NCI-H446 treated with DMSO at 0.1 percent for 48 hours (cell line): ENCODE measurements at places on chromosomes 13 and 19.

DNA sequence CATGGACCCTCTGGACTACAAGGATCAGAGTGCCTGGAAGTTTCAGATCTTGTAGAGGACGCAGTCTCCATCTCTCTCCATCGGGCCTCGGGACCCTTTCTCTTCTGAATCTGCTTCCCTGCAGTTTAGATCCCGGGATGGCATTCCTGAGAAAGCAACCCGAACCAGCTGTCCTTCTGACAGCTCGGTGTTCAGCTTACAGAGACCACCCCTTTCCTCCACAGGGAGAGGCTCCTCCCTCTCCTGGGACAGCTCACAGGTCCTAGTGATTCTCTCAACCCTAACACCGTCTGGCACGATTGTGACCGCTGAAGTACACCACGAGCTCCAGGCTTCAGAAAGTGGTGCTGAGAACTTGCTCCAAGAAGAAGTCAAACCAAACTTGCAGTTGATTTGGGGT is 18.2 kb downstream of the CRX start:
- no peak for DNase-seq

DNA sequence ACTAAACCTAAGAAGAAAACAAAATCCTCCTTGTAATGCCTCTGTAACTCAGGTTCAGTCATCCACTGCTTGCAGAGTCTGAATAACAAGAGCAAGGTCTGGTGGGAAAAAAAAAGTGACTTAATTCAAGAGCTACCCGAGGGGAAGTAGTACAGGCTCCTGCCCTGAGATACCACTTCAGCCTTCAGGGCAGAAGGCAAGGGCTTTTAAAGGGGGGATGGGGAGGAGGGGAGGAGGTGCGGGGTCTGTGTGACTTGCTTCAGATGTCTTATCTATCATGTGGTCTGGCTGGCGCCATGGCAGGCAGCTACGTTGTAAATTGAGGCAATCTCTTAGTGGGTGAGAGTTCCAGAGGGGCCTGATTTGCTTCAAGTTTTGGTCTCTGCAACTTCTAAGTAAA is 66.7 kb downstream of the LRRC63 start:
- DNase-seq: no peak

GRCh38 chr19:37997911-37998344 is 90.9 kb downstream of the SIPA1L3 start:
- no peak for DNase-seq

DNA sequence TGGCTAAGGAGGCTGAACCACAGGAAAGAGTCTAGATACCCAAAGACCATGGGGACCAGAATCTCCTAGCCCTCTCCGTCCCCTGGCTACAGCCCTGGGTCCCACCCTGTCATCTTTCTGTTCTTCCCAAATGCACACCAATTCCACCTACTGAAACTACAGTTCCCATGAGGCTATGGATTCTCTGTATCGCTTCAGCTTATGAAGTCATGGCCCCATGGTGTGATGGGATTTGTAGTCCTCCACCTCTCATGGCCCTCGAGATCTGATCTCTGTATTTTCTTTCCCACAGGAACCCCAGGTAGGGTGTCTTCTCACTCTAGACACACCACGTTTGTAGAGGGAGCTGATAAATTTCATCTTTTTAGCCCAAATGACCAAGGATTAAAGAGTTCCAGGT is 11.8 kb downstream of the PTPRH start:
- DNase-seq: no peak

DNA sequence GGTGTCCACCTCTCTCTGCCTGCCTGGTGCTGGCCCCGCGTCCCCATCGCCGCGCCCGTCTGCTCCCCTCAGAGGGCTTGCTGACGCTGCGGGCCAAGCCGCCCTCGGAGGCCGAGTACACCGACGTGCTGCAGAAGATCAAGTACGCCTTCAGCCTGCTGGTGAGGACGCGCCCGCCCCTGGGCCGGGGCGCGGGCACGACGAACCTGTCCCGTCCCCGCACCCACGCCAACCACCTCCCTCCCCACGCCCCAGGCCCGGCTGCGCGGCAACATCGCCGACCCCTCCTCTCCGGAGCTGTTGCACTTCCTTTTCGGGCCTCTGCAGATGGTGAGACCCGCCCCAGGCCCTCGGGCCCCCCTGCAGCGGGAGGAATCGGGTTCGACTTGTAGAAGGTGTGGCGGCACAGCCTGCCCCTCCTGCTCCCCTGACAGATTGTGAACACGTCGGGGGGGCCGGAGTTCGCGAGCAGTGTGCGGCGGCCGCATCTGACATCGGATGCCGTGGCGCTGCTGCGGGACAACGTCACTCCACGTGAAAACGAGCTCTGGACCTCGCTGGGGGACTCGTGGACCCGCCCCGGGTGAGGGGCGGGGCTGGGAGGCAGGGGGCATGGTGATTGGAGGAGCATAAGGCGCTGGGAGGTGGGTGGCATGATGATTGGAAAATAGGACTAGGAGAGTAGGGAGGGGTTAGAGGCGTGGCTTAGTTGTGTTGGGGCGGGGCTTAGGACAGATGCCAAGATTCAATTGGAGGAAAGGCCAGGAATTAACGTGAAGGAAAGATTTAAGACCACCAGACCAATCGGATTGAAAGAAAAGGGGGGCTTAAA is 6.6 kb downstream of the EPS8L1 start:
- DNase-seq: no peak

DNA sequence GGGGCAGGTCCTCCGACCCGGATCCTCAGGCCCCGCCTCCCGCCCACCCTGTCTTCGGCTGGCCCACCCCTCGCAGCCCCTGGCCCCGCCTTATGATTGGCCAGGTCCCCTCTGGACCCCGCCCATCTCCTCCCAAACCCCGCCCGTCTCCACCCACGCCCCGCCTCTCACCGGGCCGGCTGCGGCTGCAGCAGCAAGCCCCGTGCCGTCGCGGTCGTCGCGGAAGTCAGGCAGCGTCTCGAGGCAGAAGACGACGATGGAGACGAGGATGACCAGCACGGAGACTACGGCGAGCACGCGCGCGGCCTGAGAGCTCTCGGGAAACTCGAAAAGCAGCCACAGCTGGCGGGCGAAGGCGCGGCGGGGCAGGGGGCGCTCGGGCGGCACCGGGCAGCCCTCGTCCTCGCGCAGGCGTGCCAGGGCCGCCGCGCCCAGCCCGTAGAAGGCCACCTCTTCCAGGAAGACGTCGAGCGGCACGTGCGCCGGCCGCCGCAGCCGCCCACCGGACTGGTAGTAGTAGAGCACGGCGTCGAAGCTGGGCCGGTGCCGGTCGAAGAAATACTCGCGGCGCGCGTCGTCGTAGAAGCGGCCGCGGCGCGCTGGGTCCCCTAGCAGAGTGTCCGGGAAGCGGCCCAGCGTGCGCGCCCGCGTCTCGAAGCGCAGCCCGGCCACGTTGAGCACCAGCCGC is 495 bp downstream of the KCNA7 start:
- DNase-seq: no peak

DNA sequence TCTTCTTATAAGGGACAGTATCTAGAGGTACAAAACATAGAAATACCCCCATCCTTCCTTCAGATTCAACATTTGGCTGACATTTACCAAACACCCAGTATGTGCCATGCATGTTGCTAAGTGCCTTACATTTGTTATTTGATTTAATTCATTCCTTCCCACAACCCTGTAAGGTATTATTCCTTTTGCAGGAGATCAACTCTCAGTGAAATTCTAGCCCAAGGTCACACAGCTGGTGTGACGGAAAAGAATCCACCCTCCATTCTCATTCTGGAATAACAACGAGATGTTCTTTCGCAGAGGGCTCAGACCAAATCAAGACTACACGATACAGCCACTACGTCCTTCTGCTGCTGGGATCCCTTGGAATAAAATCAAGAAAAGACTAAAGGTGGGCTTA is 67.8 kb downstream of the C13orf42 start:
- DNase-seq: no peak

GRCh38 chr19:29533578-29534544 is 8.1 kb downstream of the VSTM2B start:
- DNase-seq: no peak

- no peak for DNase-seq
Measured at GRCh38 chr13:97395447-97396136, 38.4 kb upstream of the RAP2A start.

- DNase-seq: no peak
Measured at GRCh38 chr13:109148243-109148642, 518.8 kb downstream of the MYO16 start.

GRCh38 chr19:45508417-45508860 is 1.2 kb downstream of the VASP start:
- DNase-seq: no peak

DNA sequence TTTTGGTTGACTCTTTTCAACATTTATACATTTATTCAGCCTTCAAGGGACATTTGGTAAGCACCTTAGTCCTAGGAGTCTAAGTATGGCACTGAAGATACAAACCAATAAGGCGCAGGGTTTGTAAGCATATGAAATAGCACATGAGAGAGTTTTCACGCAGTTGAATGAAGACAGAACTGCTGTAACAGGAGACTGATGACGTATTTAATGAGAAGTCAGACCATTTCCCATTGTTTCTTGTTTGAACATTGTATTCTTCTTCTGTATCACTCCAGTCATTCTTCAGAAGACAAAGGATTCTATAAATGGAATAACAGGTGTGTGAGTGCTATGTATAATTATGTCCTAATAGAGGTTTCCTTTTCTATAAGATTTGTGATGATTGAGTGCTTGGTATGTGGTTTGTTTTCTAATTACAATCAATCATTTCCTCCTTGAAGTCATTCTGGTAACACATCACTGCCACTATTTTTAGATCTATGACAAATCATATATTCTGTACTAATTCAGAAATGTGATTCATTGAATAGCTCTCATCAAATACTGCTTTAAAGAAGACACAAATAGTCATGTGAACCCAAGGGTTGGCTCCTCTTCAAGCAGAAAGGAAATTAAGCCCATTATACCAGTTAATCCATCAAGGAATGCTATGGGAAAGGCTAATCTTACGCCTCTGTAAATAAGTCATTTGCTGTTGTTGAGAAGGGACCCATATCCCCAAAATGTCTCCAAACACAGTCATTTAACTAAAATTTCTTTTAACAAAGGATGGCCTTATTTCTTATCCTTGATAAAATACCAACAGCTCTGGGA is 222.8 kb upstream of the NBEA start:
- no peak for DNase-seq

- DNase-seq: no peak
Measured at GRCh38 chr19:4866595-4867424, 657 bp downstream of the PLIN3 start.

DNA sequence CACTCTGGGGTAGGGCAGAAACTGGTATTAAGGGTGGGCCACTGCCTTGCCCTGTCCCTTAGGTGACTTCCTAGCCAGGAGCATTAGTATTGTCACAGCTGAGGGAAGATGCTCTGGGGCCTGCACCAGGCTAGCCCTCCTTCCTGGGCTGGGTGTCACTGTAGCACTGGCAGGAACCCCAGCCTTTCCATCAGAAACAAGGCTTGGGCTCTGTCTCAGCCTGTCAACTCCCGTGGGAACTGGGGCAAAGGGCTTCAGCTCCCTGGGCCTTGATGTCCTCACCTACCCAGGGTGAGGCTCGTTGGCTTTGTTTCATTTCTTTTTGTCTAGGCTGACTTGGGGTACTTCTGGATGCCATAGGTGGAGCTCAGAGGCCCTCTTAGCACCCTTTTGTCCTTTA is 18.0 kb downstream of the PAF1 start:
- no peak for DNase-seq

GRCh38 chr13:109509154-109509900 is 277.1 kb downstream of the IRS2 start:
- DNase-seq: no peak

DNA sequence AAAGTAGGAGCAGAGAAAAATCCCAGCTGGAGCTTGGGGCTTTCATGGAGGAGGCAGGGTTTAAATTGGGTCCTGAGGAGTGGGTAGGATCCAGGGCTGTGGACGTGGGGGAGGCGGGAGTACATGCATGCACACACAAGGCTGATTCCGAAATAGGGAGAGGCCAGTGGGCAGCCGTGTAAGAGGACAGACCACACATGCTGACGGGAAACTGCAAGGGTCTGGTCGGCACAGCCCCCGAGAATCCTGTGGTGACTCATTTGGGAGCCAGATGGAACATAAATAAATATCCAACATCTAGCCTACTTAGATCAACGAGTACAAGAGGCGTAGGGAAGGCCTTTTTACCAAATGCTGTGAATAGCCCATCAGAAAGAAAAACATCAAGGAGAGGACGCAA is 216.3 kb upstream of the ZNF507 start:
- DNase-seq: no peak

- no peak for DNase-seq
Measured at GRCh38 chr13:44817131-44817671, 172.1 kb downstream of the NUFIP1 start.

DNA sequence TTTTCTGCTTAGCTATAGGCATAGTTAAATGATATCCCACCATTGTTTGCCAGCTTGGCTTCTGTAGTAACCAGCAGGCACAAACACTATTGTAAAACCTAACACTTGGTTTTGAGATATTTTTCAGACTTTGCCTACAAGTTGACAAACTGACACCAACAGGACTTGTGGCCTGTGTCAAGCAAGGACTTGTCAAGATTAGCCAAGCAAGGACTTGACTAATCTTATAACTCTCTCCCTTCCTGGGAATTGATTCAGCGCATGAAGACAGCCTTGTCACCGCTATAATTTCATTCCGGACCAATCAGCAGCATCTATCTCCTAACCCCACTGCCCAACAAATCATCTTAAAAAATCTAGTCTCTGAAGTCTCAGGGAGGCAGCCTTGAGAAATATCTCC is 72.7 kb upstream of the SLITRK1 start:
- DNase-seq: no peak

DNA sequence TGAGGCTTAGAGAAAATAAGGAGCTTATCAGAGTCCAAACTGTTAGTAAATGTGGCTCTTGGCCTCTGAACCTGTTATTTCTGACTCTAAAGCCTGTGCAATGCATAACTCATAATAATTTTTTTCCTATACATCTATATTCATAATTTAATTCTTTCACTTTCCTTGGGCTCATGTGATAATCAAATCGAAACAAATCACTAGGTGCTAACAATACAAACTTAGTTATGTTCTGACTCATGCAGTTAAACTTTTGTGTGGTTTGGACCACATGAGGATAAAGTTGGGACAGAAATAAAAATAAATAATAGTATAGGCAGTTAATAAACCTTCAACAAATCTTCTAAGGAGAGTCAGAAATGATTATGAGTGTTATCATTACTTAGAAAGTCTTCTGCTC is 1629.0 kb downstream of the OLFM4 start:
- DNase-seq: no peak
